ENCODE measurements at places on chromosomes 16 and 17.

GRCh38 chr16:68700120-68700519 lies 37.0 kb upstream of the CDH1 start:
- no peak for DNase-seq

- no peak for DNase-seq
Observed at GRCh38 chr16:23538919-23539278, 18.3 kb downstream of the EARS2 start.

DNA sequence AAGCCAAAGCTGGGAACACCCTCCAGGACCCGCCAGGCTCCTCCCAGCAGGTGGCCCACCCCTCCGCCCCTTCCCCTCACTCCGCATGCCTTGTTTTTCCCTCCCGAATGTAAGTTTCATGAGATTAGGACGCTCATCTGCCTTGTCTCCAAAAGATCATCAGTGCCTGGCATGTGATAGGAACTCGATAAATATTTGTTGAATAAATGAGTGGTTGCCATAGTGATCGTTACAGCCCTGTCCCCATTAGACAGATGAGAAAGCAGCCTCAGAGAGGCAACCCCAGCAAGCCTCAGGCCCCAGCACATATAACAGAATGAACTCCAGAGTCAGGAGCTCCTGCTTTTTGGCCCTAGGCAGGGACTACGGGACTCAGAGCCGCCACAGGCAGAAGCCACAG lies 5.0 kb downstream of the CAMKK1 start:
- DNase-seq, result no peak

- DNase-seq, result no peak
Observed at GRCh38 chr16:68425498-68426346, 22.6 kb downstream of the SMPD3 start.

GRCh38 chr17:58534901-58535421 lies 20.5 kb upstream of the MTMR4 start:
- DNase-seq, result no peak

DNA sequence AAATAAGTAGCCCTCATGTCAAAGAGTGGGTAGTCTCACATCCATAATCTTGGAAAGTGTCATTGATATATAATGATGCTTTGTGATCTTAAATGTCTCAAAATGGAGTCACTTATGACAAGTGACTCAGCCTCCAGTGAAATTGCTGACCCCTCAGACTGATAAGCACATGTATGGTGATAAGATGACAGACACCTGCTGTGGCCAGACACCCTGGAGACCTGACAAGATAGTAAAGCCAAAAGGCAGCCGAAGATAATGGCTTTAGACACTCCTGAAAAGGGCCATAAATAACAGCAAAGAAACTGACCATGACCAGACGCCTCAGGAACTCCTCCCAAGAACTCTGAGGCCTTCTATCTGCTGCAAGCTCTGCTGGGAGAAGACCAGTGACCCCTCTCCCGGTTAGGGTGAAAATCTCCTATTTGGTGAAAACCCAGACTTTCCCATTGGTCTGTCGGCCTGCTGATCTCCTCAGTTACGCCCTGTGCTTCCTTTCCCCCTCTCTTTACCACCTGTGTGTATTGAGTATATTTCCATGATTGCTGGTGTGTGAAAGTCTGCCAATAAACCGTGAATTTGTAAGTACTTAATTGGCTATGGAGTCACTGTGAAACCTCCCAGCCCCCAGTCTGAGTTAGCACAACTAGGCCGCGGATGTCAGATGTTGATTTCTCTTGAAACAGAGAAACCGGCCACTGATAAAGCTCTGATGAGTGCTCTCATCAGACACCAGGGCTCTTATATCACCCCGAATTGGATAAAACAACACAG lies 226.7 kb upstream of the MYOCD start:
- DNase-seq, result no peak

GRCh38 chr16:22181426-22181825 lies 19.1 kb downstream of the SDR42E2 start:
- DNase-seq, result no peak

DNA sequence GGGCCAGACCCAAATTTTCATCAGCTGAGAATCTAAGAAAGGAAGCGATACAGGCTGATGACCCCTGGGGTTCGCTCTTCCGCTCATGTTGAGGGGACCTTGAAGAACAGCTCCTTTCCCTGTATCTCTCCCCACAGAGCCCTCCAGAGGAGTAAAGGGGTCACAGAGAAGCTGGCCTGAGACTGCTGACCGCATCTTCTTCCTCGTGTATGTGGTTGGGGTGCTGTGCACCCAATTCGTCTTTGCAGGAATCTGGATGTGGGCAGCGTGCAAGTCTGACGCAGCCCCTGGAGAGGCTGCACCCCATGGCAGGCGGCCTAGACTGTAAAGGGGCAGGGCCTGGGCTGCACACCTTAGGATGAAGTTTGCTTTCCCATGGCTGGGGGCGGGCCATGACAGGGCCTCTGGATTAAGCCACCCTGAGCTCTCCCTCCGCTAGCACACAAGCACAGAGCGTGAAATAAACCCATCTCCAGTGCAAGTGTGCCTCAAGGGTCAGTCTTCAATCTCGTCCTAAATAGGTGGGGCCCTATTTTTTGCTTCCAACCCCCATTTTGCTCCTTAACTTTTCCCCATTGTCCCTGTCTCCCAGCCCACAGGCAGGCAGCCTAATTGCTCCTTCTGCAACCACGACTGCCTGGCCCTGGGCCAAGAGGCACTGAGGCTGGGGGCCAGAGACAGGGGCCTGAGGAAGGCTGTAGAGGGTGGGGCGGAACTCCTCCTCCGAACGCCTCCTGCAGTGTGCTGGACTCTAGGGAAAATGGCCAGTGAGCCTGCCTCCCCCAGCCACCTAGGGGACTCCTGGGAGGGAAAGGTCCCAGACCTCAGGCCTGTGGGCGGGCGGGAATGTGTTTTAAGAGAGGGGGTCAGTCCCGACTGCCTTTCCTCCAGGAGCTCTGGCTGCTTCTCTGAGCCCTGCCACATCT lies 3.6 kb downstream of the ZACN start:
- no peak for DNase-seq

GRCh38 chr17:71409137-71409536 lies 711.7 kb upstream of the SOX9 start:
- no peak for DNase-seq

GRCh38 chr17:4425398-4425797 lies 8.3 kb upstream of the SPNS3 start:
- DNase-seq, result no peak

DNA sequence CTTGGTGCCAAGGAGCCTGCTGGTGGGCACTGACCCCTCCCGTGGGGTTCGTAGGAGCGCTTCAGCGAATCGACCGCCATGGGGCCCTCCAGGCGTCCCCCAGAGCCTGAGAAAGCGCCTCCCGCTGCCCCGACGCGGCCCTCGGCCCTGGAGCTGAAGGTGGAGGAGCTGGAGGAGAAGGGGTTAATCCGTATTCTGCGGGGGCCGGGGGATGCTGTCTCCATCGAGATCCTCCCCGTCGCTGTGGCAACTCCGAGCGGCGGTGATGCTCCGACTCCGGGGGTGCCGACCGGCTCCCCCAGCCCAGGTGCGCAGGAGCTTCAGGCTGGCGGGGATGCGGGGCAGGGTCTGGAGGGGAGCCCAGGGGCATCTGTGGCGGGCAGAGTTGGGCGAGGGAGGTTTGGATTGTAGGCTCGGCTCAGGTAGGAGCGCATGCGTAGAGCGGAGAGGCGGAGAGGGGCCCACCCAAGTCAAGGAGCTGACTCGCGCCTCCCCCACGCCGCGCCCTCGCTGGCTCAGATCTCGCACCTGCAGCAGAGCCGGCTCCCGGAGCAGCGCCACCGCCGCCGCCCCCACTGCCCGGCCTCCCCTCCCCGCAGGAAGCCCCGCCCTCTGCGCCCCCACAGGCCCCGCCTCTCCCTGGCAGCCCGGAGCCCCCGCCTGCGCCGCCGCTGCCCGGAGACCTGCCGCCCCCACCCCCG lies 19.8 kb downstream of the FMNL1 start:
- no peak for DNase-seq

GRCh38 chr17:29384901-29385300 lies 5.3 kb upstream of the TAOK1 start:
- no peak for DNase-seq

- no peak for DNase-seq
Observed at GRCh38 chr17:72025113-72025512, 95.7 kb upstream of the SOX9 start.
